NCI-H1436 treated with DMSO at 0.1 percent for 48 hours (cell line): ENCODE measurements at places on chromosomes 7 and 10.

- no peak for DNase-seq
Measured at GRCh38 chr10:3057946-3058345, 9.4 kb upstream of the PFKP start.

- DNase-seq = no peak
Measured at GRCh38 chr10:79490400-79491142, 21.8 kb upstream of the EIF5AL1 start.

DNA sequence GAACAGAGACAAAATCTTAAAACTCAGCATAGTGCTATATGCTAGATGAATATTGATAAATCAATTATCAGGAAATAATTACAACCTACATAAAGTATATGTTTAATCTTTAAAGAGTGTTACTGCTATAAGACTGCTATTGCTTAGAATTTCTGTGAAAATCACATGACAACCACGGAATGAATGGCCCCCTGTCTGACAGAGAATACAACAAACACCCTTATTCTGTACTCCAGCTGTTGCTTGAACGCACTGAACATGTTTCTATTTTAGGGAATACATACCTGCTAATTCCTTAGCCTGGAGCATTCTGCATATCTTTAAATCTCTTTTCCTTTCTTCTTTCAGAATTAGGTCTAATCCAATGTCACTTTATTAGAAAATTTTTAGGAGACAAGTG is 452.4 kb upstream of the PHF14 start:
- no peak for DNase-seq

DNA sequence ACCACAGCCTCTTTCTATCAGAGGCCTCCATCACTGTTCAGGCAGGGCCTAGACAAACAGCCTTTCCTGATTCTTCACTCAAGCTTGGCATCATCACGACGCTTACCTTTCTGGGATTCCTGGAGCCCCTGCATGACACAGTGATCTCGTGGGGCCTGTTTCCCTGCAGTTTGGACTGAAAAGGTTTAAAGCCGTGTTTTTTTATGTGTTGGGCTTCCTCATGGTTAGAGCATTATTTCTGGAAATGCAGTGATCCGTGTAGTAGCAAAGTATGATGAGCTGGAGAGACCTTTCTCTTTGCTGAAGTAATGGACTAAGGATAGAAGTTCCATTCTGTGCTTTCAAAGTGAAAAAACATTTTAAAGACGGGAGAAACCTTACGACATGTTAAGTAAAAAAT is 169.1 kb downstream of the BMPER start:
- no peak for DNase-seq

DNA sequence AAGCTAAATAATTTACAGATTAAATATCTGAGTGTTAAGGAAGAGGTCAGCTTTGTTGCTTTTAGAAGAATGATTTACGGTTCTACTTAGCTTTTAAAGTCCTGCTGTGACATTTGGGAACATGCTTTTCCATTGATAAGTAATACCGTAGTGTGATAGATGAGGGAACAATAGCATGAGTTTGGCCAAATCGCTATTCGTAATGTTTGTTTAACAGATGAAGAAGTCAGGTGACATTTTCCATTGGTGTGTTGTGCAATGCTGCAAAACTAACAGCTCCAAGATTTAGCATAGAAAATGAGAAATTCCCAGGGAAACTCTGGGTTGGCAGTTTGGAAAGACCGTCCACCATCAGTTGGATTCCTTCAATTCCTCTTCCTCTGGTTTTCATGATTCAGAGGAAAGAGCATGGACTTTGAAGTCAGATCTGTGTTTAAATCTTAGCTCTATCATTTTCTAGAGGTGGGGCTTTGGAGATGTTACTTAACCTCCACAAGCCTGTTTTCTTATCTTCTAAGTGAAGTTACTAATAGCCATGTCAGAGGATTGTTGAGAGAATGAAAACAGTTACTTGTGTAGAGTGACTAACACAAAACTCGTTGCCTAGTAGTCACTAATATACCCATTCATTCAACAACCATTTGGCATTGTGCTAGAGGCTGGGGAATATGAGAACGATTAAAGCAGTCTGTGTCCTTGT is 140.4 kb upstream of the BMPER start:
- no peak for DNase-seq

DNA sequence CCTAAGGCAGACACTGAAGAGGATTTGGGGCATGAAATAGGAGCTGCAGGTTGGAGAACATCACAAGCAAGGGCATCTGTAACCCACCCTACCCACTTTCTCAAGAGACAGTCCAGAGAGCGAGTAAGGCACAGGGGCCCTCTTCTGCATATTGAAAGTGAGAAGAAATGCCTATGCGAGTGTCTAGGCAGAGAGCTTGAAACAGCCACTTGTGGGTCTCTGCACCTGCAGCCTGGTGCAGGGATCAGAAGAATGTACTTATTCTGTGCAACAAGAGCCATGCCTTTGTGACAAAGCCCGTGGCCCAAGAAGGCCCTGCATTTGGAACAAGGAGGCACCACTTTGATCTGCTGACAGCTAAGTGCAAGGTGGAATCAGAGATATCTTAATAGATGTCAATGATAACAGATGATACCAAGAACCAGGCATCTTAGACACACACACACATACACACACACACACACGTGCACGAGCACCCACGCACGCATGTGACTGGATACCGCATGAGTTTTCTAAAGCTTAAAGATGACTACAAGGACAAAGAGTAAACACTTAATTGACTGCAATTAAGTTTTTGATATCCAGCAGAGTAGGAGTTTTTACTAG is 89.3 kb downstream of the NPSR1 start:
- no peak for DNase-seq

DNA sequence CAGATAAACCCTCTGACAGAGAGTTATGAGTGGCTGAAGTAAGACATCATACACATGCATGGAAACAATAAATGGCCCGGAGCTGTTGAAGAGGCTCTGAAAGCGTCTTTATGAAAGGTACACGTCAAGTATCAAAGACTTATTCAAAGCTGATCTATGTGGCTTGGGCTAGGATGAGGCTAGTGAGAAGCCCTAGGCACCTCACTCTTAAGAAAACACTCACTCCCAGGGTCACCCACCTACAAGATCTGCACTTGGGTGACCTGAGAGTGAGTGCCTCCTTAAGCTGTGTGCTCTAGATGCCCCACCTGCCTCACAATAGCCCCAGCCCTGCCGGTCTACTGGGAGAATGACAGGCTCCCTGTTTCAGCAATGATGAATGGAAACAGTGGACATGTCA is 1.1 kb upstream of the GIMAP1 start:
- no peak for DNase-seq

DNA sequence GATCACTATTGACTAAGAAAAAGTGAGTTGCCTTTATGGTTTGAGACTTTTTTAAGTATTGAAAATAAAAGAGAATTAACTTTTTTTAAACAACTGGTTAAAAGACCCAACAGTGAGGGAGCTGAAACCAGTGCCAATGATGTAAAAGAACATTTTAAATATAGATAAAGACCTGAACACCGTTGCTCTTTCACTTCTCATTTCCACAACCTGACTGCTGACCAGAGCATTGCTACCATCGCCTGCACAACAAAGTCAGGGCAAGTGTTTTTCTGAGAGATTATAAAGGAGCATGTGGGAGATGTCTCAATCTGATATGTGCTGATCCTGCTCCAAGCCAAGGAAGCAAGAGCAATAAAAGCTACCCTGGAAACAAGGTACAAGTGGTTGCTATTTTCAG is 34.7 kb downstream of the IMMP2L start:
- DNase-seq = no peak

DNA sequence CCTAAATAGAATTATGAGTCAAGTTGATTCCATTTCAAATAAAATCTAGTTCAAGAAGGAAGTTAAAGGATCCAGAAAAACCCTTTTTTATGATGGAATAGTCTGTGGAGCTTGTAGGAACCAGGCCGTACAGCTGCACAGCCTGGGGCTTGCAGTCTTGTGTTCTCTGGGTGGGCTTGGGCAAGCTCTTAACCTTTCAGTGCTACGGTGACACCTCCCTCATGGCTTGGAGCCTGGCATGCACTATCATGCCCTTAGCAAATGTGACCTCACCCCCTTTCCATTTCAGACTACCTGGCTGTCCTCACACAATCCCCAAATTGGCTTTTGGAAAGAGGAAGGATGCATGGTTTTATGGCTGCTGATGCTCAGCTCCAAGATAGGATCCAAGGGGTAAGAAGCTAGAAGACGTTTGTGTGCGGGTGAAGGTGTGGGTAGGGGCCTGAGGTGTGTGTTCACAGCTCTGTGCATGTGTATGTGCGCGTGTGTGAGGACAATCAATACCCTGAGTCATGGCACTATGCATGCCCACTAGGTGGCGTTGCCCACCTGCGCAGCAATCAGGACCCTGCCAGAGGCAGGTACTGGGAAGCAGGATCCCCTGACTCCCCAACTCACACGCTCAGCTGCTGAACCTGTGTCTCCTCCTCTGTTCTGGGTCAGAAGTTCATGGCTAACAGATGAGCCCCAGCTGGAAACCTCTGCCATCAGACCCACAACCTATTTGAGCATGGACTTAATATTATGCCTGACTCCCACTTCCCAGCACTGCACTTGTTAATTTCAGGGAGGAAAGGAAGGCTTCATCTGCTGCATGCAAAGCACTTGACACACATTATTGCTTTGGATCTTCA is 113.4 kb downstream of the PTPN20 start:
- DNase-seq = no peak

DNA sequence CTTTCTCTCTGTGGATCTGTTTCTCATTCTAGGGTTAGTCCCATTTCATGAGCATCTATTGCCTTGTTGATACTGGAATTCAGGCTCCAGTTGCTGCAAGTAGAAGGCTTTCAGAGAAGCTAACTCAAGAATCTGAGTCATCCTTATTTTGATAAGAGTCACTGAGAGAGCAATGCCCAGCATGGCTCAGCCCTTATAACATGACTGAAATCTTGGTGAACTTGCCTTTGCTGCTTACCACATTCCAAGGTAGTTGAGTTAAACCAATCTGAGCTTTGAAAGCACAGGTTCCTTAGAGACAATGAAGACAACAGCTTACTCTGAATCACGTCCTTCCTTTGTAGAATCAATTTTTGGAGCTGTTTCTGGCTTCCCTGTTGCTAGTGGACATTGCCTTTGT is 53.6 kb upstream of the CHCHD3 start:
- no peak for DNase-seq

DNA sequence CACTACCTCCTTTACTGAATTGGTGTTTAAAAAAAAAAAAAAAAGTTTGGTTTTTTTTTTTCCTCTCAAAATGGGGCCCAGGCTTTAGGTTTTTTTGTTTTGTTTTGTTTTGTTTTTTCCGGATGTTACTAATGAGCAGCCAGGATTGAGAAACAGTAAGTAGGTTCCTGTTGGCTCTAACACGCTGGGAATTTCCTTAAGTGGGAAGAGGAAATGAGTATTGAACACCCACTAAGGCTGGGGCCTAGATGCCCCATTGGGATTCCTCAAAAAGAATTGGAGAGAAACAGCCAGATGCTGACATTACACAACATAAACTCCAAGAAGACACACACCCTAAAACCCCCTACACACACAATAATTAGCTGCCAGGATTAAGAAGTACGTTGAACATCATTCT is 102.2 kb upstream of the NANOS1 start:
- no peak for DNase-seq

DNA sequence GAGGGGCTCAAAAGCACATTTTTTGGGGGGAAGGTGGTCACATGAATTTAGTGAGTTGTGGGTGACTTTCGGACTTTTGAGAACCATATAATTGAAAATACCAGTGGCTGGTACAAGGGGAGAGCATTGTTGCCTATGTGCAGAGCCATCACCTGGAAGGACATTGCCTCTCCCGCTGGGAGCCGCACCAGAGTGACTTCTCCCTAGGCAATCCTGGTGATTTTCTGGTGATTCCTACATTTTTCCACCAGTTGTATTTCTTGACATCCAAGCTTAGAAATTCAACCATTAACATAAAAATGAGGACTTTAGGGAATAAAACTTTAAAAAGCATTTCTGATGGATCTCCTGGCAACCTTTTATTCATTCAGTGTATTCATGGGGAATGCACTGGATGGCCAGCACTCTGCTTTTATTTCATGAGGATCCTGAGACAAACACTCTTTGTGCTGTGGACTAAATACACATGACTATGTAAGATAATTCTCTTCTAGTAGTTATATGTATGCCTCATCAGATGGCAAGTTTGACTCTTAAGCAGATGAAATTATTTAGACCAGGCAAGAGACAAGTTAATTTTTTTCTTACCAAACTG is 41.8 kb upstream of the MKI67 start:
- DNase-seq = no peak

GRCh38 chr10:78952030-78952429 is 116.7 kb upstream of the ZMIZ1 start:
- no peak for DNase-seq

- no peak for DNase-seq
Measured at GRCh38 chr7:101186844-101187428, 6.8 kb upstream of the NAT16 start.

DNA sequence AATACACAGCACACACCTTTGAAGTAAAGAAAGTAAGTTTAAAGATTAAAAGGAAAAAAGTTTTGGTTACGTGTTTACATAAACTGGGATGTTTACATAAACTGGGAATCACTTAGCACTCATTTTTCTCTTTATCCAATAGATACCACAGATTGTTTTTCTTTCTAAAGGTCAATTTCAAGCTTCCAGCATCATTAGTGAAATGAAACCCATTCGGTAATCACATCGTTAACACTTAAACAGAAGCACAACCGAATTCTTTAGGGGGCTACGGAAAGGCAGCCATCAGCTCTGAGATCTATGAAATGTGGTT is 1.1 kb downstream of the ODAD2 start:
- DNase-seq = no peak

- DNase-seq = no peak
Measured at GRCh38 chr7:76261931-76262330, 40.5 kb upstream of the HSPB1 start.

GRCh38 chr7:571718-572415 is 52.2 kb upstream of the PDGFA start:
- no peak for DNase-seq

DNA sequence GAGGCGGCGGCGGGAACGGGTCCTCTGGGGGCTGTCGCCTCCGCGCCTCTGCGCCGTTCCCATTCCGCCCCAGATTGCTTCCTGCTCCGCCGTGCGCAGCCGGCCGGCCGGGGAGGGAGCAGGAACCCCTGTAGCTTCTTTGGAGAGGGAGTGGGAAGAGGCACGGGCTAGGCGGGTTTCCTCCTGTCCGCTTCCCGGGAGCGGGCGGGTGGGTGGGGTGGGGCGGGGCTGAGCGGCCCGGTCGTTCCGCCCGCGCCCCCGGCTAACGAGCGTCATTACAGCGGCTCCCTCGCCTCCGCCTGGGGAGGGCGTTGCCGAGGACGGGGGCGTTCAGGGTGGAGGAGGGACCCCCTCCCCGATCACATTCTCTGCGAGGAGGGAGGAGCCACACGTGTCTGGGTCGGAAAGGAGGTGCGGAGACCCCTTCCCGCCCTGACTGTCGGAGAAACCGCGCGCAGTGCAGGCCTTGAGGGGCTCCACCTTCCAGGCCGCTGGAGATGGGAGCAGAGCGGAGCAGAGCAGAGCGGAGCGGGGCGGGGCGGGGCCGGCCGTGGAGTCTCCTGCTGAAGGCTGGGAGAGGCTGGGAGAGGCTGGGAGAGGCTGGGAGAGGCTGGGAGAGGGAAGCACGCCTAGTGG is 39.7 kb downstream of the AGAP3 start:
- DNase-seq = no peak
